ENCODE measurements at places on chromosomes 1 and 21.

GRCh38 chr1:68528243-68528642 is 31.4 kb upstream of the DEPDC1 start:
- DNase-seq, result no peak

DNA sequence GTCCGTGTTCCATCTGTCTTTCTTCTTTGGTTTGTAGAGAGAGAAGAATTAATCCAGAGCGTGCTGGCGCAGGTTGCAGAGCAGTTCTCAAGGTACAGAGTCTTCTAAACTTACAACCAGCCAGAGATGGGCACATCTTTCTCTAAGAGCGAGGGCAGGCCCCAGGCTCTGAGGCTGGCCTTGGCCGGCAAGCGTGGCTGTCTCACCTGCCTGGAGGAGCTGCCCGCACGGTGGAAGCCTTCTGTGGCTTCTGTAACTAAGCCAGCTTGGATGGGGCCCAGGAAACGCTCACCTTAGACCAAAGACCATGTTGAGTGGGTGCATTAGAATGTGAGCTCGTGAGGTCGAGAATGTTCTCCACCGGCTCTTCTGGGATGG is 78.6 kb downstream of the PDE9A start:
- DNase-seq, result no peak

DNA sequence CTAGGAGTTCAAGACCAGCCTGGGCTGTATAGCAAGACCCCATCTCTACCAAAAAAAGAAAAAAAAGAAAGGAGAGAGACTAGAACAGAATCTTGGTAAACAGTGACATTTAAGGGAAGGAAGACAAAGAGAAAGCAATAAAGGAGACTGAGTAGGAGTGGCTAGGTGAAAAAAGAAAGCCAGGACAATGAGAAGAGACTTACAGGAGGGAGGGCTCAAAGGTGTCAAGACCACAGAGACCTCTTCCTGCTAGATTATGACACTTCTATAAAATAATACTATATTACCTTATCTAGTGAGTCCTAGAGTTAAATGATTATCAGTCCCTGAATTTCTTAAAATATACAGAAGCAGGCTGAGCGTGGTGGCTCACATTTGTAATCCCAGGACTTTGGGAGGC is 10.1 kb upstream of the EPRS1 start:
- DNase-seq, result no peak

DNA sequence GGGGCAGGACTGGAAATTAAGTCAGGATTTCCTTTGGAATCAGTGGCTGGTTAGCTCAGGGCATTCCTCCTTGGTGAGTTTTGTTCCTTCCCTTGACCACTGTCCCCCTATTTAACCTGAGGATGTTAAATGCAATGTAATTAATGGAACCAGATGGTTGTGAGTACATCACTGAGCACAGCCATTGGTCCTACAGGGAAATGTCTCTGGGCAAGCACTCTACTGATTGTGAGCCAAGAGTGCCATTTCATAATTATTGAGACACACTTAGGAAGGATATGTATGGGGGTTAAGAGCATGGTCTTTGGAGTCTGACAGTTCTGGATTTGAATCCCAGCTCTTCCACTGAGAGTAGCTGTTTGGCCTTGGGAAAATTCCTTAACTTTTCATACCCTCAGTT is 74.4 kb downstream of the SPAG17 start:
- no peak for DNase-seq

DNA sequence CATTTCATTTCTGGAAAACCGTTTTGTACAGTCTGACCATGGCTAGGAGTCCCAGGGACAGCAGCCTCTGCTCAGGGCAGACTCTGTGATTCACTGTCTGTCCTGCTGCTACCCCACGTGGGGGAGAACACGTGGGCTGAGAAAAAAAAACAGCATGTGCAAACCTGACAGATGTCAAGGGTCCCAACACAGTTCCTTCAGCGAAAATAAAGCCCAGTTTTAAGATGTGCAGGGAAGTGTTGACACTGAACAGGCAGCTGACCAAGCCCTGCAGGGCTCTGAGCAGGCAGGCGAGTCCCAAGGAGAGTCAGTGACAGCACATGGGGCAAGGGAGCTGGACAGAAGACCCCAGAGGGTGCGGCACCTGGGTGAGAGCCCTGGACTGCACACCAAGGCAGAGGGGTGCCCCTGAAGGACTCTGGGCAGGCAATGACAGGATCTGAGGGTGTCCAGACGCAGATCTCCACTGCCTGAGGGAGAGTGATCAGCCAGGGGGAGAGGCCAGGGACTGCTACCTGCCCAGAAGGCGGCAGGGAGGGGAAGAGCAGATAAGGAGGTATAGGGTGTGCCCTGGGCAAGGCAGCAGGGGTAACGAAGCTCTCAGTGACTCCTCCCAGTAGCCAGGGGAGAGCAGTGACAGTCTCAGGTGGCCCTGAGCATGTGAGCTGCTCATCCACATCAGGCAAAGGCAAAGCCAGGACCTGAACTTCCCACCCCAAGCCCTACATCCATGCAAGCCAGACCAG is 5.1 kb upstream of the SPATC1L start:
- DNase-seq, result no peak

DNA sequence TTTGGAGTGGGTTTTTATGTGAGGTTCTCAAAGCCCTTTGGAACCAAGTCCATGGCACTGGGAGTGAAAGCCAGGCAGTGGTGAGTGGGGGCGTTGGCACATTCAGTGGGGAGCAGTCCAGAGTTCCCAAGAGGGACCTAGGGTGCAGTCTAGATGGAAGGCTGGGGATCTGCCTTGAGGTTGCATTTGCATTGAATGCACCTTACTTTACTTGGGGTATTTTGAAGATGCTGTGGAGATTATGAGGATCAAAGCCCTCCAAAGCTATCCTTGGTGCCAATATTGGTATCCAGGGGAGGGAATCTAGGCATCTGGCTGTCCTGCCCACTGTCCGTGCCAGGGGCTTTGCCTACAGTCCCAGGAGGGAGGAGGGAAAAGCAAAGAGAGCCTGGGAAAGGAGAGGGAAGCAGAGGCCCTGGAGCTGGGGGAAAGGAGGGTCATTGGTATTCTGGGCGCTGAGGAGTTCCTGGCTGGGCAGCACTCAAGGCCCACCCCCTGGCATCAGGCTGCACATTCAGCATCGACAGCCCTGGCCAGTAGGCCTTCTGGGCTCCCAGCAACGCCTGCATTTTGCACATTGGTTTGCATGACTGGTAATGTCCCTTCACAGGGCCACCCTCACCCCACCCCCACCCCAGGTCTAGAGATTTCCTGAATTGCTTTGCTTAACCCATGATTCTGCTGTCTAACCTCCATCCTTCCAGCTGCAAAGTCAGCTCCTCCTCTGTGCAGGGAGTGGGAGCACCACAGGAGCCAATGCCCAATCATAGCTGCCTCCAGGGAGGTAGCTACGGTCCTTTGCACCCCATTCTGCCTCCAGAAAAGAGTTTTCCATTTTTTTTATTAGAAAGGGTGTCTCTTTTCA is 843 bp upstream of the BCAN start:
- no peak for DNase-seq

DNA sequence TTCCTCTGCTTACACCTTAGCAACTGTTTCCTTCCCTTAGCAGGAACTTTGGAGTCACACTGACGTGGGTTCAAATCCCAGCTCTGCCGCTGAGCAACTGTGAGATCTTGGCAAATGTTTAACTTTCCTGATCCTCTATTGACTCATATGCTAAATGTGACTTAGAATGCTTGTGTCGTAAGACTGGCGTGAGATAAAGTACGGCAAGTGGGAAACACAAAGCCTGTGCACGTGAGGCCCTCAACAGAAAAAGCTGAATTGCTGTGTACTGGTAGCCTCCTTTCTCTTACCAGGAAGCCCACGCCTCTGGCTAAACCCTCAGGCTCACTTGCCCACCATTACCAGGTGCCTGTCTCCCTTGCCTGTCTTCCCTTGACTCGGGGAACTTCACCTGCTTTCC is 135.4 kb upstream of the TNR start:
- DNase-seq, result no peak

GRCh38 chr1:16180291-16180824 is 24.5 kb upstream of the EPHA2 start:
- no peak for DNase-seq

- DNase-seq, result no peak
Observed at GRCh38 chr1:18376661-18377060, 104.1 kb upstream of the KLHDC7A start.

- no peak for DNase-seq
Observed at GRCh38 chr21:37419228-37419906, 52.8 kb downstream of the DYRK1A start.
